ENCODE measurements at places on chromosomes 2 and 18. TPM values are rescaled to one million over a fixed set of nuclear protein-coding genes. Genes with fewer than 3 reads are reported as not detected.

DNA sequence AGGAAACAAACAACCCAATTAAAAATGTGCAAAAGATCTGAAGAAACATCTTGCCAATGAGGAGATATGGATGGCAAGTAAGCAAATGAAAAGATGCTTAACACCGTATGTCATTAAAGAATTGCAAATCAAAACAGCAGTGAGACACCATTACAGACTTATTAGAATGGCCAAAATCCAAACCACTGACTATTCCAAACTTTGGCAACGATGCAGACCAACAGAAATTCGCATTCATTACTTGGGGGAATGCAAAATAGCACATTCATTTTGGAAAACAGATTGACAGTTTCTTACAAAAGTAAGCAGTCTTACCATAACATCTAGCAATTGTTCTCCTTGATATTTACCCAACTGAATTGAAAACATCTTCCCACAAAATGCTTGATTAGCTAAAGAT lies 1118.7 kb downstream of the SUCLG1 start:
- peak; percentile 13 for DNase-seq
- H3K27me3 ChIP-seq, result no peaks in the 10 kb centered on the region
- no peaks in the 10 kb centered on the region for H3K4me1 ChIP-seq

GRCh38 chr2:148044322-148044721 lies 23.4 kb downstream of the MBD5 start:
- H3K4me1 ChIP-seq, result no peaks in the 10 kb centered on the region
- no peaks in the 10 kb centered on the region for H3K27me3 ChIP-seq
- H3K27ac ChIP-seq, result no peak overlapping the region
- no peak for DNase-seq
- H3K4me3 ChIP-seq, result no peak overlapping the region

DNA sequence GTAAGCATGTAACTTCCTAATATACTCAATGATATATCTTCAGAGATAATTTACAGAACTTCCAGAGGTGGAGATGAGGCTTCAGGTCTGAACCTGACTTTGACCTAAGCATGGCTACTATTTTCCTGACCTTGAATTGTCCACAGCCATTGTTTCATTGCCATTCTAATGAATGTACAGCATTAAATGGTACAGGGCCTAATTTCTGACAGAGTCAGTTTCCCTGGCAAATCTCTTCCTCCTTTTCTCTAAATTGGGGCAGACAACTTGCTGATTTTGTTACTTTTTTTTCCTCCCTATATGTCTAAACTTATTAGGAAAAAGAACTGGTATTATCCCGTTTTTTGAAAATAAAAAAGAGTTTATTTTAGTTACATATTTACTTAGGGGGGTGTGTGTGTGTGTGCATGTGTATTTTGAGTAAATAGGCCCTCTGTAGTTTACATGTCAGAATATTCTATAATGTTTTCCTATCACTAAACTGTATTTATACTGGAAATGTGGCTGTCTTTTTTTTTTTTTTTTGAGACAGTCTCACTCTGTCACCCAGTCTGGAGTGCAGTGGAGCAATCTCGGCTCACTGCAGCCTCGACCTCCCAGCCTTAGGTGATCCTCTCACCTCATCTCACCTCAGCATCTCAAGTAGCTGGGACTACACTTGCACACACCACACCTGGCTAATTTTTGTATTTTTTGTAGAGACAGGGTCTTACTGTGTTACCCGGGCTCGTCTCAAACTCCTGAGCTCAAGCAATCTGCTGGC lies 43.3 kb upstream of the SCN9A start:
- no peak overlapping the region for H3K4me3 ChIP-seq
- no peak for DNase-seq
- H3K27me3 ChIP-seq, result no peaks in the 10 kb centered on the region
- H3K27ac ChIP-seq, result no peak overlapping the region

- DNase-seq, result peak; percentile 62
- H3K4me3 ChIP-seq, result no peak overlapping the region
- H3K27me3 ChIP-seq, result peaks cover 3% of the 10 kb centered on the region
- no peak overlapping the region for H3K27ac ChIP-seq
- H3K36me3 ChIP-seq, result no peaks in the 10 kb centered on the region
- H3K4me1 ChIP-seq, result peaks cover 1% of the 10 kb centered on the region
Observed at GRCh38 chr2:208179028-208179609, 10.7 kb downstream of the C2orf80 start.

- peak; percentile 35 for DNase-seq
- no peaks in the 10 kb centered on the region for H3K36me3 ChIP-seq
- no peaks in the 10 kb centered on the region for H3K4me1 ChIP-seq
- H3K27me3 ChIP-seq, result no peaks in the 10 kb centered on the region
- H3K27ac ChIP-seq, result no peak overlapping the region
Observed at GRCh38 chr2:10490806-10491291, 42.7 kb upstream of the ODC1 start.

- no peaks in the 10 kb centered on the region for H3K27me3 ChIP-seq
- H3K36me3 ChIP-seq, result no peaks in the 10 kb centered on the region
Observed at GRCh38 chr2:224709301-224709700, 6.9 kb downstream of the CCDC195 start.

DNA sequence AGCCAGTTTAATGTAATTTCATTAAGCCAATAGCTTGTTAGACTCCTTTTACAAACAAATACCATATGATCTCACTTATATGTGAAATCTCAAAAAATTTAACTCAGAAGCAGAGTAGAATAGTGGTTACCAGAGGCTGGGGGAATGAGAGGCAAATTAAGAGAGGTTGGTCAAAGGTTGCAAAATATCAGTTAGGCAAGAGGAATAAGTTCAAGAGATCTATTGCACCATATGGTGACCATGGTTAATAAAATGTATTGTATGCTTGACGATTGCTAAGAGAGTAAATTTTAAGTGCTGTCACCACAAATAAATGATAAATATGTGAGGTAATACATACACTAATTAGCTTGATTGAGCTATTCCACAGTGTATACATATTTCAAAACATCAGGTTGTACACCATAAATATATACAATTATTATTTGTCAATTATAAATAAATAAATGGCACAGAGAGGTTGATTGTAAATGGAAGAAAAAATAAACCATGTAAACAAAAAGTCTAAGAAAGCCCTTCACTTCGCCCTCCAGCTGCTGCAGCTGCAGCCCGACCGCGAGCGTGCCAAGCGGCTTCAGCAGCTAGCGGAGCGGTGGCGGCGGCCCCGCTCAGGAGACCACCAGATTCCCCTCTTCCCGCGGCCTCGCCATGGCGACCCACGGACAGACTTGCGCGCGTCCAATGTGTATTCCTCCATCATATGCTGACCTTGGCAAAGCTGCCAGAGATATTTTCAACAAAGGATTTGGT lies 23.0 kb upstream of the ACTR2 start:
- H3K27ac ChIP-seq, result peak overlapping the region; percentile 35
- DNase-seq, result peak; percentile 38
- H3K27me3 ChIP-seq, result no peaks in the 10 kb centered on the region
- H3K4me1 ChIP-seq, result no peaks in the 10 kb centered on the region
- H3K4me3 ChIP-seq, result no peak overlapping the region
- no peaks in the 10 kb centered on the region for H3K36me3 ChIP-seq

The RAX gene
- total RNA-seq, result not detected

GRCh38 chr2:149513461-149513860 lies 74.1 kb downstream of the MMADHC start:
- no peak overlapping the region for H3K27ac ChIP-seq
- DNase-seq, result no peak
- no peaks in the 10 kb centered on the region for H3K4me1 ChIP-seq
- H3K27me3 ChIP-seq, result no peaks in the 10 kb centered on the region
- no peak overlapping the region for H3K4me3 ChIP-seq

GRCh38 chr2:23926290-23926749 lies 603 bp downstream of the ATAD2B start:
- no peaks in the 10 kb centered on the region for H3K4me1 ChIP-seq
- peak overlapping the region; percentile 93 for H3K27ac ChIP-seq
- H3K4me3 ChIP-seq, result peak overlapping the region; percentile 93

The DNAJB2 gene
- total RNA-seq, result 77.3 TPM

DNA sequence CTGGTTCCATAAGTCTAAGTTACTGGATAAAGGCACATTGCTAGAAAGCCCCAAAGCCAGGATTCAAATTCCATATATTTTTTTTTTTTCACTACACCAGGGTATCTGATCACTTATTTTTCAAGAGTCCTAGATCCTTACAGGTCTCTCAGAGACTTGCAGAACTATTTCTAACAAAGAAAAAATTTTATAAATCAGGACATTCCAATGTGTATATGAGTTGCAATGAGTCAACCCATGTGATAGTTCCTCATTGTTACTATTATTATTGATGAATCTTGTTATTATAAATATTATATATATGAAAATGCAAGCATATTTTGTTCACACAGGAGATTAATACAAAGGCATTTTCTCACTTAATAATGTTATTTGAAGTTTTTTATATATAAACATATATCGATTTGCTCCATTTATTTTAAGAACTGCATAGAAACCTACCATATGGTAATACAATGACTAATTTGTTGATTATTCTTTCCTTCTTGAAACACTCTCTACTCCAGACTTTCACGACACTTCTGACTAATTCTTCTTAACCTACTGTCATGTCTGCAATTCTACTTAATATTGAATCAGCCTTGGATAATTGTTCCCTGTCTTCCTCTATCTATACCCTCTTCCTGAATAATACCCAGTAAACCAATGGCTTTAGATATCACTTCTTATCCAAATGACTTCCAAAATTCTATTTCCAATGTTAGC lies 968.4 kb upstream of the NRXN1 start:
- H3K27me3 ChIP-seq, result no peaks in the 10 kb centered on the region
- H3K27ac ChIP-seq, result no peak overlapping the region
- H3K36me3 ChIP-seq, result no peaks in the 10 kb centered on the region
- no peak overlapping the region for H3K4me3 ChIP-seq
- no peak for DNase-seq

GRCh38 chr2:71534826-71535225 lies 81.5 kb downstream of the DYSF start:
- no peak overlapping the region for H3K4me3 ChIP-seq
- DNase-seq, result no peak
- peaks cover 9% of the 10 kb centered on the region for H3K36me3 ChIP-seq
- H3K27ac ChIP-seq, result no peak overlapping the region

- no peaks in the 10 kb centered on the region for H3K4me1 ChIP-seq
- no peak overlapping the region for H3K4me3 ChIP-seq
- H3K27me3 ChIP-seq, result no peaks in the 10 kb centered on the region
- H3K36me3 ChIP-seq, result no peaks in the 10 kb centered on the region
- H3K27ac ChIP-seq, result no peak overlapping the region
Observed at GRCh38 chr2:26317377-26318105, 28.4 kb upstream of the SELENOI start.

DNA sequence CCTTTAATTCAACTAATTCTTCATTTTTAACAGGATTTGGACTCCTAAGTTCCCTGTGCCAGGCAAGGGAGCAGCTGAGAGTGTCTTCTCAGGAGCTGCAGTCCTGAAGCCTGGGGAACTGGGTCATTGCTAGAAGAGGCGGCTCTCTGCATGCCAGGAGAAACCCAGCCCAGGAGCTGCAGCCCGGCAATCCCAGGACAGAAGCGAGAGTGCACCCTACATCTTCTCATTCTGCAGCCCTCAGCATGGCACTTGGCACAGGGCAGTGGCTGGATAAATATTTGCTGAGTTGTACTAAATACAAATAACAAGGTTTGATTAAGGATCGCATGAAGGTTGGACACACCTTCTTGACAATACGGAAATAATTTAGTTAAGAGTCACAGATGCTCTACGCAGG lies 244.9 kb upstream of the PXDN start:
- H3K27me3 ChIP-seq, result no peaks in the 10 kb centered on the region
- no peak overlapping the region for H3K27ac ChIP-seq
- DNase-seq, result no peak
- H3K4me3 ChIP-seq, result no peak overlapping the region
- H3K4me1 ChIP-seq, result peaks cover 5% of the 10 kb centered on the region

The PPP1R1C gene
- total RNA-seq, result 3.9 TPM

DNA sequence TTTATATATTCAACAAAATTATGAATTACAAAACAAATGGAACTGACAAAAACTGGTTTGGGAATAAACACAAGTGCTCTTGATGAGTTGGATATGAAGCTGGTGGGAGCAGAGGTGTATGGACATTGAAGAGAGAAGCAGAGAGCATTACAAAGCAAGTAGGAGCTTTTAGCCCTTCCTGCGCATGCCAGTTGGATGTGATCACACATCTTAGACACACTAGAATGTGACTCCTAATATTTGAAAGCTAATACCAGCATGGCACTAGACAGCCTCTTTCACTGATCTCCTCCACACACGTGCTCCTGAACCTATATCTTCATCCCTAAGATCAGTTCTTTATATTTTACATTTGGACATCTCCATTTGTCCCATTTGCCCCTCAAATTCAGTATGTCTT lies 298.1 kb downstream of the MTX2 start:
- no peak for DNase-seq
- H3K36me3 ChIP-seq, result no peaks in the 10 kb centered on the region
- no peak overlapping the region for H3K4me3 ChIP-seq
- H3K4me1 ChIP-seq, result peaks cover 6% of the 10 kb centered on the region

The ACOXL gene
- total RNA-seq, result 10.6 TPM

DNA sequence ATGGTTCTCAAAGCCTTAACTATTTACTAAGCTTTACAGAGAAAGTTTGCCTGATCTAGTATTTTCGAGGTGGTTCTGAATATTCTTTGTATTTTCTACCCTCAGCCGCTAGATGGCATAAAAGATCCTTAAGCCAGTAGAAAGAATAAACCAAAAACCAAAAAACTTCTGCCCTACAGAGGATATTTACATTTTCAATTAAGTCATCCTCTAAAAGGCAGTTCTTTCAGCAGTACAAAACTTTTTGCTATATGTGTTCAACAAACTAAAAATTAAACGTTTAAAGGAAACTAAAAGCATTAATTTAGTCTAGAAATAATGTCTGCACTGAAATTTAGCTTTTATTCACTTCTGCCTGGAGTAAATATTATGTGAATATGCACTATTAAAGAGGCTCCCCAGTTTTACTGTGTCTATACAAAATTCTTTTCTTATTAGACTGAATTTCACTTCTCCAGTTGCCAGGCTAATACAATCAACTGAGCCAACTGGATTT lies 297.5 kb downstream of the PIEZO2 start:
- H3K4me1 ChIP-seq, result no peaks in the 10 kb centered on the region
- no peak overlapping the region for H3K27ac ChIP-seq
- H3K36me3 ChIP-seq, result peaks cover 8% of the 10 kb centered on the region
- no peaks in the 10 kb centered on the region for H3K27me3 ChIP-seq
- no peak overlapping the region for H3K4me3 ChIP-seq
- peak; percentile 93 for DNase-seq

All from lung (tissue), 17 donors.